Vagina (tissue), 2 donors: ENCODE measurements at places on chromosomes 12 and 14.

- DNase-seq = no peak
- H3K27ac ChIP-seq = no peak overlapping the region
- H3K27me3 ChIP-seq = no peaks in the 10 kb centered on the region
- H3K36me3 ChIP-seq = no peaks in the 10 kb centered on the region
- no peaks in the 10 kb centered on the region for H3K4me1 ChIP-seq
Observed at GRCh38 chr14:81710232-81710845, 176.7 kb upstream of the SEL1L start.

DNA sequence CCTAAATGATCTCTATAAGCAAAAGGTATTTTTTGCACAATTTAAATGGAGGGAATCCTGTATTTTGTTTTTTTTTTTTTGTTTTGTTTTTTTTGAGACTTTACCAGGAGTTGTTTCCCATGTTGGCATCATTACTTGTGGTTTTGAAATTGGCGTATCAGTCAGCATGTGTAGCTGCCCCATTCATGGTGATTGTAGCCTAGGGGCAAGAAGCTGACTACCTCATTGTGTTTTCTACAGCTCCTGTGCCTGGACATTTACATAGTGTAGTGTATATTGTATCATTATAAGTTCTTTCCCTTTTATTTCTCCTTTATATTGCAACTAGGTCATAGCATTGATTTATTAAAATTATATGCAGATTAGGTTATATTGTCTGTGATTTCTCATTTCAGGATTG is 24.5 kb downstream of the SAMD4A start:
- H3K4me1 ChIP-seq = peaks cover 34% of the 10 kb centered on the region
- no peaks in the 10 kb centered on the region for H3K36me3 ChIP-seq
- DNase-seq = no peak
- no peak overlapping the region for H3K4me3 ChIP-seq
- H3K27me3 ChIP-seq = no peaks in the 10 kb centered on the region

GRCh38 chr12:118851891-118852290 is 129.4 kb upstream of the SRRM4 start:
- no peak for DNase-seq
- no peak overlapping the region for H3K4me3 ChIP-seq
- H3K4me1 ChIP-seq = no peaks in the 10 kb centered on the region
- no peaks in the 10 kb centered on the region for H3K36me3 ChIP-seq
- H3K27ac ChIP-seq = no peak overlapping the region

DNA sequence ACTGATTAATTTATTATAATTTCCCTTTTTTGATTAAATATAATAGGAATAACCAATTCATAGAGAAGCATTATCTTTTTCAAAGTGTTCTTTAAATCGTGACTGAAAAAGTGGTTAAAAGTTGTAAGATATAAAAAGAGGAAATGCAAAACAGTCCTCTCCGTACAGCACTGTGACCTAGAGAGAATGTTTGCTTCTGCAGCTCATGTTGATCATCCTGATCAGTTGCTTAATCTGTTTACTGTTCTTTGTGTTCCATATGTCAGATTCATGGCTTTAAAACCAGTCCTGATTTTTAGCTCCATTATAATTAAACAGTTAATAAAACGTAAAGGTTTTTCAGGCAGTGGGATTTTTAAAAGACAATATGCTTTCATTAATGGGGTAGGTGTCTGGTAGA is 4.7 kb downstream of the TTC8 start:
- H3K27ac ChIP-seq = no peak overlapping the region
- no peak for DNase-seq
- no peaks in the 10 kb centered on the region for H3K27me3 ChIP-seq
- no peaks in the 10 kb centered on the region for H3K36me3 ChIP-seq

DNA sequence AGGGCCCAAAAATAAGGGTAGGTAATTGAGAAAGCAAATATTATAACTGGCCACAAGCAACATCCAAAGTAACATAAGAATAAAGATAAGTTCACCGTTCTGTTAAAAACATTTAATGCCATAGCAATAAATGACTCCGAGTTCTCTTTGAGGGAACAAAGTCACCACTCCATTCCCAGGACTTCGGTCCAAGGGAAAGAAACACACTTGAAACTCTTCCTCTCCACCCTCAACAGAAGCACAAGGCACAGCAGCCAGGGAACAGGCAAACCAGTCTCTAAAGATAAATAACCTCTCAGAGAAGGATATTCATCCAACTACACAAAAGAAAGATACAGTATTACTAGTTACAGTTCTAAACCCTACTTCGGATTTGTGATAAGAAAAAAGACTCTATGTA is 2.5 kb downstream of the SETD3 start:
- peaks cover 47% of the 10 kb centered on the region for H3K4me1 ChIP-seq
- H3K27ac ChIP-seq = no peak overlapping the region
- H3K4me3 ChIP-seq = no peak overlapping the region

DNA sequence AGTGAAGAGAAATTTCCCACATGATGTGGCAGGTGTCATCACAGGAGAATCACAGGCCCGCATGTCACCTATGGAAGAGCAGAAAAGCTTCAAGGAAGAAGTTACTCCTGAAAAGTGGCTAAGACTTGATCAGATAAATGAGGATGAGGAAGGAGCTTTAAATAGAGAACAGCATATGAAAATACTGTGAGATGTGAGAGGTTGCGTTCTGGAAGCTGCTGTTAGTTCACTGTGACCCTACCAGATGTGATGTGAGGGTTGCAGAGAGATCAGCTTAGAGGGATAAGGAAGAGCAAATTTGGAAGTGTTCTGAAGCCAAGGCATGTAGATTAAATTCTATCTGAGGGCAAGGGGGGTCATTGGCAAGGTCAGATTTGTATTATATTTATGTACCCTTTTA is 17.1 kb downstream of the ERP27 start:
- DNase-seq = no peak
- no peak overlapping the region for H3K27ac ChIP-seq
- H3K4me1 ChIP-seq = no peaks in the 10 kb centered on the region
- no peak overlapping the region for H3K4me3 ChIP-seq
- no peaks in the 10 kb centered on the region for H3K27me3 ChIP-seq
